ENCODE measurements at places on chromosomes 3 and 15.

DNA sequence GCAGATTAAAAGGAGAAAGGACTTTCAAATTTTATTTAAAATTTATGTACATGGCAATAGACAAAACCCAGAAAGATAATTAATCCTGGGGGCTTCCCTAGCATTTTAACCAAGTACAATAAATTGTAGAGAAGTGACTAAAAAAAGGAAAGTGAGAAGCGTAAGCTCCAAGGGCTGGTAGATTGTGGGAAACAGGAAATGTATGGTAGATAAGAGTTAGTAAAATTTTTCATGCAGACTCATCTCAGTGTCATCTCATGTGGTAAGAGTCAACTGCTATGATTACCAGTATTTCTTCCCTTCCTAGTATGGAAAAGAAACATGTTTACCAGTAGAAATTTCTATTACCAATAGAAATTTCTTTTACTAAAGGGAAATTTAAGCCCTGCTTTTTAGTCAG lies 464.3 kb upstream of the AGTR1 start:
- no peak for DNase-seq

- DNase-seq: peak; percentile 40
Measured at GRCh38 chr15:25739687-25740121, 123.4 kb downstream of the ATP10A start.

DNA sequence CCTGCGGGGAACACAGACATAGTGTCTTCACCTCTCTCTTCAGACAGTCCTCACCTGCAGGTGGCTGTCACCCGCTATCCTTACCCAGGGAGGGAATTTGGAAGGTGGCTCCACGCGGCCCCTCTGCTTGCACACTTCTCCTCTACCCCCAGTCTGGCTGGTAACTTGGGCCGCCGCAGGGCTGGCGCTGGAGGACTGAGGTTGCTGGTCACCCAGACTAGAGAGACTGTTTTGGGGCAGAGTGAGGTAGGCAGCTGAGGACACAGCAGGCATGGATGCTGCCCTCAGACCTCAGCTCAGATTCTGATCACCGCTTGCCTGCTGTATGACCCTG lies 12.6 kb upstream of the IQSEC1 start:
- no peak for DNase-seq

DNA sequence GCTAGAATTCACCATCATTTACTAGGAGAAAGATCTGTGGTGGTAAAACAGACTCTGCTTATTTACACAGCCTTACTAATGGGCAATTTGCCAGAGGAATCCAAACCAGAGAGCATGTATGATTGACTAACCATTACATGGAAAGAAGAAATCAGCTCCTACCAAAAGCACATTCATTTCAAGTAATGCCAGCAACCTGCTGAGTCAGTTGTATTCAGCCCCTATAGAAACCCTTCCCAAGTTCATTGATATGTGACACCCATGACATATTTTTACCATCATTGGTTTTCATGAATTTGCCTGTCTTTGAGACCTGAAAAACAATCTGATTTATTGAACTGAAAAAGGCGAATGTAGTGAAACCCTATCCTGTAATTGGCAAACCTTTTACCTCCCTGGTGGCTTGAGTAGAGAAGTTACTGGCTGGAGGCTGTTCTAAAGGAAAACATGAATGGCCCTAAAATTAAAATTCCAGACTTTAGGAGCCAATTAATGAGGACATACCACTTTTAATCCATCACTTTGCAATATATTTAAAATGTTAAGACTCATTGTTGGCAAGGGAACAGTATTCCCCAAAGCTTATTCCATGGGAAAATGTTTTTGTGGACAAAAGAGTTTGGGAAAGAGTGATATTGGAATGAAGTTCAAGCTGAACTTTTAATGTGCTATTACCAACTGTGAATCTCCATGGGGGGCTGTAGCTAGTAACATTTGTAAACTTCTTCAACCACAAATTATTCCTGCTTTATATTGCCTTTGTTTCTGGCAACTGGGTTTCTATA lies 542.9 kb downstream of the FHIT start:
- peak; percentile 46 for DNase-seq
